Cortex of kidney (tissue), 1 donor: ENCODE measurements at places on chromosomes 3 and 15.

- no peak for DNase-seq
These were observed 146.1 kb upstream of the BCHE start for GRCh38 chr3:165983284-165983683.

- no peak for DNase-seq
These were observed 142.3 kb upstream of the STRIT1 start for GRCh38 chr3:155435821-155436220.

DNA sequence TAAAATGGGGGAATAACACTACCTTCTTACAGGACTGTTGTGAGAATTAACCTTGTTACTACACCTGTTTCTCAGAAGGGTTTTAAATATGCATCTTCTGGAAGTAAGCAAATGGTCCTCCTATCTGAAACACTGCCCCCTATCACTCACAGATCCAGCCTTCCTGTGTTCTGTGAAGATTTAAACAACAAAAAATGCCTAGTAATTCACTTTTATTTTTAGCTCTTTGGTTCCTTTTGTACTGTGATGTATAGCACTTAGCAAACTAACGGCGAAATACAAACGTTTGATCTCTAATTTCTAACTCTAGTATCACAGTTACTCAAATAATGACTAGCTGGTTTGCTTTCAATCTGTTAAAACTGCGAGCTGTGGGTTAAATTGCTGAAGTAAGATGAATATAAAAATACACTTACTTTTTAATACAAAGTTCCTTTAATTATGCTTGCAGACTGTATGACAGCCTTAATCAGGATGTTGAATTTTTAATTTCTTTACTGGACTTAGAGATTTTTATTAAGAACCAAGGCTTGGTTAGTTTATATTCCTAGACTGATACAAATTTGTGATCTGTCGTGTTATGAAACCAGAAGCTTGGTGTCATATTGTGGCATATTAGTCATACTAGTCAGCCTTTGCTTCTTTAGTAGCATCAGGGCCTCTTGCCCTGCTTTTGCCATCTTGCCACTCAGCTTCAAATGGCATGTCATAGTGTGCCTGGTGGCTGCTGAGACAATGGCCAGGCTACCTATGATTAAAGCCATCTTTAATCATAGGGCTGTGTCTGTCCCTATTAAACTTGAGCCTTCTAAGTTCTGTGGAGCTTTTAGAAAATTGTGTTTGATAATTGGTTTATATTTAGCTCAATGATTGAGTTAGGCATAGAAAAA lies 9.2 kb downstream of the EIF3J start:
- no peak for DNase-seq

DNA sequence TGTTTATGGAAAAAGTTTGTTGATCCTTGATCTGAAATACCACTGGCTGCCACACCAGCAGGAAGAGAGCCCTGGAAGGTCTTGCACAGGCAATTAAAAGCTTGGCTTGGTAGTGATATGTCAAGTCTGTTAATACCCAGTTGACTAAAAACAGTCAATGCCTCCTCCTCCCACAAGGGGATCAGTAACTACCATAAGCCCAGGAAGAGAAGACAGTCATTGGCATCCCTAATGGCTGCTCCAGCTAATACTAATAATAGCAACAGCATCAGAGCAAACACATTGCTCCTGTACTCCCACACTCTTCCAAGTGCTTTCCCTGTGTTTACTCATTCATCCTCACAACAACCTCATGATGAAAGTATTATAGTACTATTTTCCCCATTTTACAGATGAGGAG lies 528.6 kb downstream of the TAFA4 start:
- no peak for DNase-seq

GRCh38 chr15:52284164-52284563 lies 11.4 kb downstream of the MYO5C start:
- no peak for DNase-seq

DNA sequence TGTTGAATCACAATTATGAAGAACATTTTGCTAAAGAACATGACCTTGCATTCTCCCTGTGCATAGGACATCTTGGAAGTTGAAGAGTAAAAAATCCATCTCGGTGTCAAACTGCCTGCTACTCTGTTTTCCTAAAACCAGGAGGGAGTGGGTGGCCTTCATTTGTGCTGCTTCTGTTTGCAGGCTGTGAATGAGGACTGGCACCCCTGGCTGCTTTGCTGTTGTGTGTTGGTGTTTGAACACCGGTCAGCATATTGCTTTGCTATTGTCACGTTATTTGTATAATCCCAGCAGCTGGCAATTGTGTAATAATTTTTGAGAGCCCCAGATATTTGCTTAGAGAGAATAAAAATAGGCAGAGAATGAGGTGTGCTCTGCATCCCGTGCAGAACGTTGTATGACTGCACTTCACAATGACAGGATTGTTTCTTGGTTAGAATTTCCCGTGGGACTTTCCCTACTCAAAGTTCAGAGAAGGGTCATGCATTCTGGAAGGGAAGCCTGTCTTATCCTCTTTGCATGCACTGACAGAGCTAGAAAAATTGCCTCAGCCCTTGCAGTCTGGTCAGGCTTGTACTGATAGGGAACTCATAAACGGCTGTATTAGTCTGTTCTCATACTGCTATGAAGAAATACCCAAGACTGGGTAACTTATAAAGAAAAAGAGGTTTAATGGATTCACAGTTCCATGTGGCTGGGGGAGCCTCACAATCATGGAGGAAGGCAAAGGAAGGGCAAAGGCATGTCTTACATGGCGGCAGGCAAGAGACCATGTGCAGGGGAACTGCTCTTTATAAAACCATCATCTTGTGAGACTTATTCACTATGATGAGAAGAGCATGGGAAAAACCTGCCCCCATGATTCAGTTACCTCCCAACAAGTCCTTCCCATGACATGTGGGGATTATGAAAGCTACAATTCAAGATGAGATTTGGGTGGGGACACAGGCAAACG lies 16.3 kb downstream of the SV2B start:
- DNase-seq, result no peak

GRCh38 chr3:64438812-64439211 lies 213.5 kb upstream of the PRICKLE2 start:
- no peak for DNase-seq
